NCI-H524 treated with DMSO at 0.1 percent for 48 hours (cell line): ENCODE measurements at places on chromosomes 6 and 20.
A peak's percentile ranks its signal among the peaks of the same experiment; 100 is the strongest.

- no peak for DNase-seq
Measured at GRCh38 chr20:38892091-38892981, 33.9 kb upstream of the FAM83D start.

- no peak for DNase-seq
Measured at GRCh38 chr6:128754658-128755256, 128.2 kb upstream of the LAMA2 start.

GRCh38 chr6:148898376-148899014 lies 151.7 kb downstream of the UST start:
- peak; percentile 82 for DNase-seq

DNA sequence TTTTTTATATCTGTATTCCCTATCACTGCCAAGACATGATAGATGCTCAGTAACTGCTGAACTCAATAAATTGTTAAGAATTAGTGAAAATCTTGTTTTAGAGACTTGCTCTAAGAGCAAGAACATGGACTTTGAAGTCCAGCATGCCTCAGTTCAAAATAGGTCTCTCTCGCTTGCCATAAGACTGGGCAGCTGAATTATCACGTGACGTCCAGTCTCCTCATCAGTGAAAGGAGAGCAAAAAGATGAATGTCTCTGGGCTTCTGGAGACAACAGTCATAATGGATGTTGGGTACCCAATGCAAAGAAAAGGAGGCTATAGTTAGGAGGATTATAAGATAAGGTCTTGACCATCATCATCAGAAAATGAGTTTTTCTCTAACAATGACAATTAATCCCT lies 82.1 kb downstream of the IYD start:
- no peak for DNase-seq

GRCh38 chr6:138944412-138944811 lies 43.6 kb downstream of the REPS1 start:
- no peak for DNase-seq

DNA sequence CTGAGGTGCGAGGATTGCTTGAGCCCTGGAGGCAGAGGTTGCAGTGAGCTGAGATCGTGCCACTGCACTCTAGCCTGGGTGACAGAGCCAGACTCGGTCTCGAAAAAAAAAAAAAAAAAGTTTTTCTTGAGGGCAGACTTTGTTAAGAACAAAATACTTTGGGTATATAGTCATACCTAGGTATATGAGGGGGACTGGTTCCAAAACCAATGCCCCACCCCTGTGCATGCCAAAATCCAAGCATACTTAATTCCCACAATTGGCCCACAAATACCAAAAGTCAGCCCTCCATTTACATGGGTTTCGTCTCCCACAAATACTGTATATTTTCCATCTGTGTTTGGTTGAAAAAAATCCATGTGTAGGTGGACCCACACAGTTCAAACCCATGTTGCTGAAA lies 119.9 kb downstream of the INSM1 start:
- DNase-seq = no peak

DNA sequence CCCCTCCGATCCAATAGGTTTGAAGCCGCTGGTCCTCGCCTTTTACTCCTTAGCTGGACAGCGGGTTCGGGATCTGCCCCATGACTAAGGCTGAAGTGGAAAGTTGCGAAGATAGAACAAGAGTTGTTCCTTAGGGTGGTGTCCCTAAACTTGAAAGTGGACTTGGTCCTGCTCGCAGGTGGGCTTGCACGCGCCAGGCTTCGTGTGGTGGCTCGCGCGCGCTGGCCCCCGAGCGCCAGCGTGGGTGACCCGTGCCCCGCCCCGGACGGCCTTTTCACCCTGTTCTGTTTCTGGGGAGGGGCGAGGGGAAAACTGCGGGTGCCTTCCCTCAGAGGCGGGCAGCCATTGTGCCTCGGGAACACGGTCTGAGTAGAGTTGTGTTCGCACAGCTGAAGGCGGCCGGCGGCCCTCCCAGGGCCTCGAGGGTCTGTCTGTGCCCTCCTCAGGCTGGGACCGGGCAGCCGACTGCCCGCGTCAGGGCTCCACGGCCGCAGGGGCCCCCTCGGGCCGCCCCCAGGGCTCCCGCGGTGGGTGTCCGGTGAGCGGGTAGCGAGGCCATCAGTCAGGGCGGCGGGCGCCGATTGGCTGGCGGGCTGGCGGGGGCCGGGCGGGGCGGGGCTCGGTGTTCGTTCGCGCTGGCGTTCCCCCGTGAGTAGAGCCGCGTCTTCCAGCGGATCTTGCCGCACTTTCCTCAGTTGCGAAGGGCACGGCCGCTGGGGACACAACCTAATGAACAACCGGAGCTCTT lies 33.0 kb downstream of the RREB1 start:
- DNase-seq = no peak
